ENCODE measurements at places on chromosomes 11 and 22.

- DNase-seq, result peak; percentile 75
These were observed at the start of gene CTTN for GRCh38 chr11:70397983-70398833. Gene CTTN, plus strand, starts transcription at chr11:70398529. Its CDS starts 8,769 bp downstream, at chr11:70407298.

GRCh38 chr11:77474684-77475060, 778 bp upstream of the PAK1 start:
- DNase-seq, result no peak

DNA sequence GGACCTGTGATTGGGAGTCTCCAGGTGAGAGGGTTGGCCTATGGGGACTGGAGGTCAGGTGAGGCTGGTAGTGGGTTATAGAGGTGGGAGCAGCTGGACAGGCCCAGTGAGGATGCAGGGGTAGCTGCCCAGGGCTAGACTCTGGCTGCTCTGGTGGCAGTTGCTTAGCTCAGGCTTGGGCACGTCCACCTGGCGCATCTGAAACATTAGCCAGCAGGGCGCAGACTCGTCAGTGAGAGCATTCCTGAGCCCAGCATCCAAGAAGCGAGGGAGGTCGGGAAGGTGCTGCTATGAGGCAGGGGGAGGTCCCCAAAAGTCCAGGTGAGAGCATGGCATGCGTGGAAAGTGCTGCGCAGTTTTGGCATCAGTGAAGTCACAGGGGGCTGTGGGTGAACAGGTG, 3.5 kb upstream of the GGT1 start:
- no peak for DNase-seq

DNA sequence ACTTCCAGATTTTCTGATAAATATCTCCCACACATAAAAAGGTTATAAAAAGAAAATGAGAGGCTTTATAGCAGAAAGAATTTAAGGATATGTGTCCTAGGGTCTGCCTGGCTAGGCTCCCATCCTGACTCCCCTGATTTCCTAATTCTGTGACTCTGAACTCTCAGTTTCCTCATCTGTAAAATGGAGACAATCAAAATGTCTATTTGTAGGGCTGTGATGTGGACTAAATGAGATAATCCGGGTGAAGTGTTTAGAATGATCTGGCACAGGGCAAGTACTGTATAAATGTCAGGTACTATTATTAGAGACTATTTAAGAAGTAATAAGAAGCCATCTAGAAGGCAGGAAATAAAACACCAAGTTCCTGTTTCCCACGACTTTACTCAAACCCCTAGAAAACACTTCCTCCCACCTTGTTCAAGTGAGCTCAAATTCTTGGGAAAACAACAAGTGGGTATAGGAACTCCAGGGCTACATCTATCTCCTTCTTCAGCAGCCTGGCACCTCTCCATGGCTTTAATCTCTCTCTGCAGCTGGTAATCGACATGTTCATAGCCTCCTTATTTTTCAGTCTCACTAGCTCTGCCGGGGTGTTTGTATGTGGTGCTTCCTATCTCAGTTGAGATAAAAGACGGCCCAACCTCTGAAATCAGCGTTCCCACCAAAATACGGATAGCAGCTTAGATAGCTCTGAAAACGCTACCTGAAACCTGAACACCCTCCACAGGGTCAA, 6.7 kb downstream of the ASCC2 start:
- DNase-seq, result no peak

GRCh38 chr11:31874631-31875191, 63.6 kb upstream of the PAX6 start:
- peak; percentile 93 for DNase-seq

DNA sequence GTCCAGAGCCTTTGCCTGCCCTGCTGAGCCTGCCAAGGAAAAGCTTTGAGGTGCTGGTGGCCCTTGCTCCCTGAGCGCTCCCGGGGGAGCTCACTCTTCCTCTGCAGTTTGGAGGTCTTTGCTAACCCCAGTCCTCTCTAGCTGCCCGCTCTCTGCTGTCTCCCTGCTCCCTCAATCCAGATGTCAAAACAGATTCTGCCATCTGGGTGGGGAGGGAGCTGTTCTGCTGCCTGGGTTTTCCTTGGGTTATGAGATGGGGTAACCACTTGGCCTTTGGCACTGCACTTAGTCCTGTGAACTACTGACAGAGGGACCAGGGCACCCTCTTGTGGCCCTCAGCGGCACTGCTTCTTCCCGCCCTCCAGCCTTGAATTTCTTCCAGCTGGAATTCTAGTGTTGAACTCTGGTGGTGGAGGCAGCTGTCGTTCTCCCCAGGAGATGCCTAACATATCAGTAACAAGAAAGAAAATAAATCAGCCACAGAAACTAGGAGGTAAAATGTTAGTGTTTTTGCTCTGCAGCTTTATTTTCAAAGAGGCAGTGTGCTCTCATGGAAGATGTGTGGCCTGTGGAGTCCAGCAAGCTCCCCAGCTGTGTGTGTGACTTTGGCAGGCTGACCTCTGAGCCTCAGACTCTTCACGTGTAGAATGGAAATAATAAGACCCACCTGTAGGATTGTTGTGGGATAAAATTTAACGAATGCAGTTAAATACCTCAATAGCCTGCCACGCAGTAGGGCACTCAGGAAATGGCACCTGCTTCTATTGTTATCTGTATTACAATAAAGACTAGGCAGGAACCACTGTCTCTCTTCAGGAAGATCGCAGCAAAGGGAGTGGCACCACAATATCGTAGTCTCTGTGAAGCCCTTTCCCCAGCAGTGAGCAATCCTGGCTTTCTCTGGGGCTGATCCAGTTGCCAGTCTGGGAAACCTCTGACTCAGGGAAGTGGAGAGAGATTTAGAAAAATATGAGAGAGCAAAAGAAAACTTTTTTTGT, 23.4 kb downstream of the ARFGAP2 start:
- peak; percentile 64 for DNase-seq

DNA sequence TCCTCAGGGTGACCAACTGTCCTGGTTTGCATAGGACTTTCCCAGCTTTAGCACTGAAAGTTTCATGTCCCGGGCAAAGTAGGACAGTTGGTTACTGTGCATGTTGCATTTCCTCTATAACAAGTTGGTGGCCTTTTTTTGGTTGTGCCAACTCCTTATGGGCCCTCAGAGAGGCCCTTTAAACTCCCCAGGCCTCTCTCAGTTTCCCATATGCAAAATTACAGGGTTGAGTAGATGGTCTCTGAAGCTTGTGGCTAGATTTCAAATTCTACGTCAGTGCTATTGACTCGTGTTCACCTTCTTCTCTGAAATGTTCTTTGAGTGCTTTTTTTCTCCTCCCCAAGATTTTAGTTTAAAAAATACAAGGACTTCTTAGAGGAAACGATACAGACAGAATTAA, 92.5 kb downstream of the MYO18B start:
- DNase-seq, result no peak

- DNase-seq, result no peak
These were observed 40.8 kb upstream of the B3GAT1 start for GRCh38 chr11:134452838-134453155.

DNA sequence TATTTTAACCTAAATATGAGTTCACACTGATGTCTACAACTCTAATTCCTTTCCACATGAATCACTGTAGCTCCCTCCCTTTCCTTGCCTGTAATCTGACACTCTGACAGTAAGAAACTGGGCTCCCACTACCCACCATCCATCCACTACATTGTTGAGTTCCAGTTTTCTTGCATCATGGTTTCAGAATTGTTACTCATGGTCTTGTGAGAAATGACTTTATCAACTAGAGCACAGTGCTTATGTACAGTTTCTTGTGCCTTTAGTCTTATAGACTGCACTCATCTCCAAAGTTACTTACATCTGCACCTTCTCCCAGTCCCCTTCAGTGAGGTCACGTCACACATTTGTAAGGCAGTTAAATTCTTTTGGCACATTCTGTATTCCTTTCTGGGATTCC, 78.6 kb downstream of the RTL6 start:
- no peak for DNase-seq

GRCh38 chr11:14346303-14346955, 12.6 kb downstream of the RRAS2 start:
- no peak for DNase-seq

DNA sequence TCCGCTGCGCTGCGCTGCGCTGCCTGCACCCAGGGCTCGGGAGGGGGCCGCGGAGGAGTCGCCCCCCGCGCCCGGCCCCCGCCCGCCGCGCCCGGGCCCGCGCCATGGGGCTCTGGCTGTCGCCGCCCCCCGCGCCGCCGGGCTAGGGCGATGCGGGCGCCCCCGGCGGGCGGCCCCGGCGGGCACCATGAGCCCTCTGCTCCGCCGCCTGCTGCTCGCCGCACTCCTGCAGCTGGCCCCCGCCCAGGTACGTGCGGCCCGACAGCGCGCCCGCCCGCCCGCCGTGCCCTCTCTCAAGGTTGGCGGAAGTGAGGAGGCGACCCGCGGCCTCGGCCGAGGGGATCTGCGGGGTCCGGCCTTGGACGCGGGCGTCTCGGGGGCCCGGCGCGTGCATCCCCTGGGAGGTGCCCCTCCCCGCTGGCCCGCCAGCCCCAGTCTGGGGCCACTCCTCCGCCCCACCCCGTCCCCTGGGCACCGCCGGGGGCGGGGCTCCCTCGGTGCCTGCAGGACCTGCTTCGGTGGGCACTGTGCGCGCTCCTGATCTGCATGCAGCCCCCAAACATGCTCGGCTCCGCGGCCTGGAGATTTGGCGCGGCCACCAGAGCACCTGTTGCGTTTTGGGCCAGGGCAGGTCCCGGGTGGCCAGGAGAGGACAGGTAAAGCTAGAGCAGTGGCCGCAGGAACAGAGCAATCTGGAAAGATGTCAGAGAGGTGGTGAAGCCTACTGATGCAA, 429 bp downstream of the VEGFB start:
- peak; percentile 43 for DNase-seq

GRCh38 chr11:126405906-126406305, 50.4 kb downstream of the ST3GAL4 start:
- DNase-seq, result no peak

DNA sequence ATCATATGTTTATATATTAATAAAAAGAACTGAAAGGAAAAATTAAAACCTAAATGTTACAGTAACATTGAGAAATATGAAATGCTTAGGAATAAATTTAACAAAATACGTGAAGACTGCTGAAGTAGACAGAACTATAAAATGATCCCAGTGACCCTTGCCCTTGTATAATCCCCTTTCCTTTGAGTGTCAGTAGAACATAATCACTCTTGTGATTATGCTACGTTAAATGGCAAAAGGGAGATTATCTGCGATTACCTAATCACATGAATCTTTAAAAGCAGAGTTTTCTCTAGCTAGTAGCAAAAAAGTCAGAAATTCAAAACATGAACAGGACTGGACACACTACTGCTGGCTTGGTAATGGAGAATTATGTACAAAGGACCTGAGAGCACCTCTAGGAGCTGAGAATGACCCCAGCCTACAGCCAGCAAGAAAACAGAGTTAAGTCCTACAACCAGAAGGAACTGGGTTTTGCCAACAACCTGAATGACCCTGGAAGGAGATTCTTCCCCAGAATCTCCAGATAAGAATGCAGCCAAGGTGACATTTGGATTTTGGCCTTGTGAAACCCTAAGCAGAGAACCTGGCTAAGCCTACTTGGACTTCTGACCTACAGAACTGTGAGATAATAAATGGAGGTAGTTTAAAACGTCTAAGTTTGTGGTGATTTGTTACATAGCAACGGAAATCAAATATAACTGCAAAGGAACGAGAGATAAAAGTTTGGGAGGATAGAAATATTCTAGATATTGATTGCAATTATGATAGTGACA, 157.2 kb downstream of the ATG16L2 start:
- DNase-seq, result no peak

DNA sequence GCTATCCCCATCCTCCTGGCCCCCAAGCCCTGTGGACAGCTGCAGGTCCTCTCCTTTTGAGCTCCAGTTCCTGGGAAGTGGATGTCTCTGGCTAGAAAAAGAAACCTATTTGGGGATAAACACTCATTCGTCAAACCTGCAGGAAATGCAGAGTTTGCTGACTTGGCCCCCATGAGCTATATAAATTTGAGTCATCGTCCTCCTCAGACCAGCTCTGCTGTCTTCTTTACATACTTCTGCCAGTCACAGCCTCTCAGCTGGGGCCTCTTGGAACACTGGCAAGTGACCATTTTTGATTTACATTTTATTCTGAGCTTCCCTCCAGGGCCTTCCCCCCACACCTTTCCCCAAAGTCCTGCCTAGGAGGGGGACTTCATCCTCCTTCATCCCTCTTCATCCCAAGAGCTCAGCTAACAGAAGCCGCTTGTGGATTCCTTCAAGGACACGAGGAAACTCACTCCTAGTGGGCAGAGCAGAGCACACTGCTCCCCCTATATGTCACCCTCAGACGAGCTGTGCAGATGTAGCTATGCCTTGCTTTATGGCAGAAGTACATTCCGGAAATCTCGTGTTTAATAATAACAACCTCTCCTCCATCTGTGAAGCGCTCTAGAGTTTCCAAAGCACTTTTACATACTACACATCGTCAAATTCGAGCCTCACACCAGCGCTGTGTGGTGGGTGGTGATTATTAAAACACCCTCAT, 131.8 kb downstream of the FEZ1 start:
- DNase-seq, result no peak
